Myocyte (in vitro differentiated cells): ENCODE measurements at places on chromosomes 7 and 10. TPM values are rescaled to one million over a fixed set of nuclear protein-coding genes. Genes with fewer than 3 reads are reported as not detected.

DNA sequence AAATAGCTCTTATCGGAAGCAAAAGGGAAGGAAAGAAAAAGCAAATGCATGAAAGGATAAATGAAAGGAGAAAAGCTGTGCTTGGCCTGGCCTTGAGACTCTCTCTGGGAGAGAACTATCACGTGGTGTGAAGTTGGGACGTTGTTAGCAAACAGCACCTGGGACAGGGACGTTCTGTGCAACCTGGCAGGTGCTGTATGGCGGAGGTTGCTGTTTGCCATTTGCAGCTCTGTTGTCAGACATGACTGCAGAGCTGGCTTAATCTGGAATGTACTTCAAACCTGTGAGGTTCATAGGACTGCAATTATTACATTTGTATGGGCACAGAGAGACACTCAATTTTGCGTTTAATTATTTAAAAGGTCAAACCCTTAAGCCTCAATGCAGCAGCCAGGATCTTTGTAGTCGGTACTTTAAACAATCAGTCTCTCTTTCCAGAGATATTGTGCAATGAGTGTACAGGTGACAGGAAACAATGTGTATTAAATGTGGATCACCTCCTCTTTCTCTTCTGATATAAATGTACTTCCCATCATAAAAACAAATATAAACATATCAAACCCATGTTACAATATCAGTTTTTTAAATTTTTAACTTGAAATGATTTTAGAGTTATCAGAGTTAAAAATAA lies 800.5 kb upstream of the KCND2 start:
- DNase-seq: no peak

GRCh38 chr7:114943953-114944744 lies 22.3 kb downstream of the MDFIC start:
- peak; percentile 70 for DNase-seq

GRCh38 chr7:19118636-19119371 lies 1.4 kb upstream of the TWIST1 start:
- no peak for DNase-seq

DNA sequence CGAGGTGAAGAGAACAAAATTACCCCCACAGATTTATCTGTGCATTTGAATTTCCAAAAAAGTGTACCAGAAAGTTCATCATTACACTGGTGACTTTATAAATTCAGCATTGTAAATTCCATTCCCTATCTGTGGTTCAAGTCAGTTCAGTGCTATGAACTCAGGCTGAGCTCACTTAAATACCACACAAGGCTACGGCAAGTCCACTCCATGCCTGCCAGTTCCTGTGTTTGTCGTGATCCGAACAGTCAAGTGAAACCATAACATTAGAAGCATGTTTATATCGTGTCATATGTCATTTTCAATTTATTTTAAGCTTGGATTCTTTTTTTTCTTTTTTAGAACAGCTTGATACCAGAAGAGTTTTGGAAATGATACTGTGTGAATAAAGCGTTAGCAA lies 14.8 kb downstream of the MBL2 start:
- no peak for DNase-seq

GRCh38 chr7:114703677-114704076 lies 218.2 kb upstream of the MDFIC start:
- DNase-seq: peak; percentile 25

GRCh38 chr10:109920016-109920415 lies 3.3 kb downstream of the XPNPEP1 start:
- DNase-seq: no peak

GRCh38 chr10:87503886-87504285 lies 807 bp upstream of the MINPP1 start:
- peak; percentile 16 for DNase-seq

GRCh38 chr10:72254813-72255568 lies 18.7 kb upstream of the DDIT4 start:
- DNase-seq: peak; percentile 72

DNA sequence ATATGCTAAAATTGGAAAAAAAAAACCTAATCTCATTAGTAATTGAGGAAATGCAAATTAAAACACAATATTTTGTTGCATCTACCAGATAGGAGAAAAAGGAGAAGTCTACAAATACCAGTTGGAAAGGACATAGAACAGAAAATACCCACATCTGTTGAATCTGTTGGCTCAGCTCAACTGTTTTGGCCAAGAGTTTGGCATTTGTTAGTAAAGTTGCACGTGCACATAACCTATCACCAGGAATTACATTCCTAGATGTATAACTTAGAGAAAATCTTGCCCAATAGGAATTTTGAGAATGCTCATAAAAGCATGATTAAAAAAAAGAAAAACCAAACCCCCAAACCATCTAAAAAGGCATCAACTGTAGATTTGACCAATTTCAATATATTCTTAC lies 282.1 kb upstream of the BMPER start:
- DNase-seq: peak; percentile 43

- DNase-seq: no peak
Observed at GRCh38 chr10:69272624-69273023, 5.7 kb upstream of the HK1 start.

DNA sequence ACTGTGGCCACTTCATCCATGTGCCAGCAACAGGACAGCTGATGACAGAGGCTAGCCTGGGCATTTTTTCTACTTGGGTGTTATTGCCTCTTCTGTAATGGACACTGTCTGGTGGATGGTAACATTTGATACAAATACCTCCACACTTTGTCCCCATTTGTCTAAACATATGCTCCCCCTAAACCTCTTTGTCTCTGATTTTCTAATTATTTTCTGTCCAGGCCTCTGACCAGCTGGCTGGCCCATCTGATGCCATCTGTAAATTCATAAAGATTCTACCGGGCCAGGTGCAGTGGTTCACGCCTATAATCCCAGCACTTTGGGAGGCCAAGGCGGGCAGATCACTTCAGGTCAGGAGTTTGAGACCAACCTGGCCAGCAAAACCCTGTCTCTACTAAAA lies 84.7 kb upstream of the IFRD1 start:
- no peak for DNase-seq

GRCh38 chr7:121078701-121079227 lies 90.3 kb downstream of the CPED1 start:
- DNase-seq: no peak

- DNase-seq: no peak
Observed at GRCh38 chr7:22921386-22922086, 92.4 kb downstream of the HYCC1 start.

- DNase-seq: no peak
Observed at GRCh38 chr10:50221470-50221869, 29.8 kb downstream of the ASAH2 start.

- DNase-seq: peak; percentile 100
Observed at GRCh38 chr7:51019191-51019844, 236.6 kb upstream of the GRB10 start.

DNA sequence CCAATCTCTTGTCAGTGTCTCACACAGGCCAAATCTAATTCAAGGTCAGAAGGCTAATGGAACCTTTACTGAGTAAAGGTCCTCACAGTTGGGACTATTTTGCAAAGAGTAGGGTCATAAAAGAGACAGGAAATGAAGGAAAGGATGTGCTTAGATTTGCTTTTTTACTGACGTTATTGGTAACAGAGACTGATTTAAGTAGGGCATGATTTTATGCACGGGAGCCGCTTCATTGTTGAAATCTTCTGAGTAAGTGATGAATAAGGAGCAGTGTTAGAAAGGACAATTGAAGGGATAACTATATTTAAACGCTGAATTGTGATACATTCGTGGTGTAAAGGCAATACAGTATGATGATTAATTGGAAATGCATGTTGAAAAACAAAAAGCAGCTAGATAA lies 261.5 kb downstream of the MALRD1 start:
- DNase-seq: no peak

DNA sequence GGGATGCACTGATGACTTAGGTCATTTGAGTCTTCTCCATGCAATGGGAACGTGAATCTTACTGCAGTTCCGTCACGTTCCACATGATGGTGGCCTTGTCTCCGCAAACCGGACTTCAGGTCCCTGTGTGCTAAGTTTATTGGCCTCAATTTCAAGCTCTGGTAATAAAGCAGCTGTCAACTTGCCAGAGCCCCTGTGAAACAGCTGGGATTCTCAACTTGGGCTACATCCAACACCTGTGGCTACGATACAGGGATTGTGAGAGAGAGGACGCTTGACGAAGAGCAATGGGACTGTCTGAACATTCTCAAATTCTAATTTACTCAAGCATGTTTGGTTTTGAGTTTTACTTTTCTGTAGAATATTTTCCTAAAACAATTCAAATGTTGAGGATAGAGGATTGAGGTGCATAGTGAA lies 174.2 kb downstream of the PTN start:
- DNase-seq: peak; percentile 99

DNA sequence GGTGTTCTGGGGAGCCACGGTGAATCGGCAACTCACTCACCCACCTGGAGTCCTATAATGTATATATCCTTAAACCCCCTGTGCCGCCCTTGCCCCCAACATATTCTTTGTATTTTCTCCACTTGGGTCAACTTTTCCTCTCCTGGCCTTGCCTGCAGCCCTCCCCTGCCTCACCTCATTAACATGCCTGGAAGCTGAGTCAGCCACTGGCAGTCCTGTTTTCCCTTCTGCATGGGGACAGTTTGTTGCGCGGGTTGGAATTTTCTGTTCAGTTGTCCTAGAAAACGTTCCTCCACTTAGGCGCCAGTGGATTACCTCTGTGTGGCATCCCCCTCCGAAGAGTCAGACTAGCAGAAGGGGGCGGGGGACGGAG lies 97.4 kb downstream of the C10orf105 start:
- DNase-seq: peak; percentile 45

- DNase-seq: no peak
Observed at GRCh38 chr7:2908103-2908683, 64.1 kb upstream of the GNA12 start.

DNA sequence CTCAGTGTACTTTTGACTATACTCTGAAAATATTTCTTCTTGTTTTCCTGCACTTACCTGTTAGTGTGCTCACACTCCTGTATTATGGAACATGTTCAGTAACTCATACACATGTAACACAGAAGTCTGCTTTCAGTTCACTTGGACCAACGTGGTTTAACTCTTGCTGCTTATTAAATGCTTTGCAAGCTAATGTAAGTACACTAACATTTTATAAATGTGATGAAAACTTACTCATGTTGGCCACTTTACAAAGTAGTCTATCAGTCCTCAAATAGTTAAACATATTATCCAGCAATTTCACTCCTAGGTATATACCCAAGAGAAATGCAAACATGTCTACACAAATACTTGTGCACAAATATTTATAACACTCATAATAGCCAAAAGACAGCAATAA lies 98.4 kb downstream of the UBE2H start:
- DNase-seq: no peak

DNA sequence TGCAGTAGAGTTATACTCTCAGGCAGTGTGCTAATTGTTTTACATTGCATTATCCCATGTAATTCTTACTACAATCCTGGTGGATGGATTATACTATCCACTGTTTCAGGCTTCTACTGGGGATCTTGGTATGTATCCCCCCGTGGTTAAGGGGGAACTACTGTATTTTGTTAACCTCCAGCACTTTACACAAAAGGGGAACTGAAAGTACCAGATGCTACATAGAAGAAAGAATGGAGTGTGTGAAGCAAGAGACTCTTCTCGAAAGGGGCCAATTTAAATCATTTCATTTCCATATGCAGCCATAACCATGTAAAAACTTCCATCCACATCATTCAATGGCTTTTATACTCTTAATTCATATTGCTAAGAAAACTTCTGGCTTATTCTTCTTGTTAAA lies 69.4 kb downstream of the C1GALT1 start:
- DNase-seq: no peak

GRCh38 chr10:70797840-70798239 lies 12.7 kb upstream of the TBATA start:
- DNase-seq: no peak

GRCh38 chr10:19412531-19412930 lies 363.9 kb downstream of the MALRD1 start:
- peak; percentile 17 for DNase-seq

DNA sequence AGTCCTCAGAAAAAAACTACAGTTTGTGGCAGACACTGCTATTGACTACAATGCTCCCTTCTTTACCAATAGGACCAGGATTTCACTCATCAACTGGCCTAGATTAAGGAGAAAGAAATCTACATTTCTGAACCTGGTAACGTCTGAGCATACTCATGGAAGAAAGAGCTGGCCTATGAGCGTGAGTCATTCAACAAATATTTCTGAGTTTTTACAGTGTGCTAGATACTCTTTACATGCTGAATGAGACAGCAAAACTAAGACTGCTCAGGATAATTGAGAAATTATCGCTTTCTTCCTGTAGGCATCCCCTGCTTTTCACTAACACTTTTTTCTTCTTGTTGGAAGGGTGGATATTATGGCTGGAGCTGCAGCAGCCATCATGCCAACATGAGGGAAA lies 609.7 kb downstream of the TNS3 start:
- DNase-seq: no peak

DNA sequence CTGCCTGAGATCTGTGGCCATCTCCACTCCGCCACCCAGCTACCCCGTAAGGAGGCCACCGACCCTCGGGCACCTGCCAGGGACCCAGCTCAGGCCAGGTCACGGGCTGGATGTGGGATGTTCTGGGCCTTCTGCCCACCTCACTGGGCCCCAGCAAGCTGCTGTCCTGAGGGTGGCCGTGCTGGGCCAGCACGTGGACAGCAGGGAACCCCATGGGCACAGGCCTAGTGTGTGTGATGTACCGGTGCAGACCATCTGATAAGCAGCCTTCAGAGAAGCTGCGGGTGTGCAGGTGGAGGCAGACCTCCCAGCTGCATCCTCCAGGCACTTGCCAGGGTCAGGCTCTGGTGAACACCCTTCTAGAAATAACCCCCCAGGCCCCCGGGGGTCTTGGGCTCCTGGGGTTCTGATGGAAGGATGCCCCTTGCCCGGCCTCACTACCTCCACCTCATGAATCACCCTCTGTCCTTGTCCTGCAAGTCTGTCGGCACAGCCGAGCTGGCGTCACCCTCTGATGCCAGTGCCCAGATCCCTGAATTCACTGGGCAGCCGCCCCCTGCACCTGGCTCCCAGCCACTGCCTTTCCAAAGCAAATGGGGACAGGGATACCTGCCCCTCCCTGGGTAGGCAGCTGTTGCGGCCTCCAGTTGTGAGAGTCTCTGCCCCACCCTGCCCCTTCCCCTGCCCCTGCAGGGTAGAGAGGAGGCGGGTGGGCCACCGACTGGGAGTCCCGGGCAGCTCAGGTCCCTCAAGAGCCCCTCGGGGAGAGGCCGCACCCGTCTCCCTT lies 139.8 kb downstream of the FAM53B start:
- DNase-seq: no peak

DNA sequence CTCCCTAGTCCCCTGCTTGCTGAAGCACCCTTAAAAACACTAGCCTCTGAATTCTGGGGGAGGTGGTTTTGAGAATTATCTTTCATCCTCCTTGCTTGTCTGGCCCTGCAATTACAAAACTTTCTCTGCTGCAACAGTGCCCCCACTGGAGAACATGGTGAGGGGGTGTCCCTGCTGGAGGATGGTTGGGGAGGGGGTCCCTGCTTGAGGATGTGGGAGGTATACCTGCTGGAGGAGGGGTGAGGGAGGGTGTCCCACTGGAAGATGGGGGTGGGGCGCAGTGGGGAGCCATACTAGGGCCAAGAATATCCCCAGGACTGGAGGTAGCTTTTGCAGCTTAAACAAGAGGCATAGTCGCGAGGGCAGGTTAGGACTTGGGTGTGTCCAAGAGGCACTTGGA lies 3.2 kb upstream of the POLM start:
- no peak for DNase-seq

The SLC26A4 gene
- total RNA-seq: 3.1 and 7.3 TPM in 2 replicates

The SFTPD gene
- total RNA-seq: not detected in 2 replicates

The CHCHD3 gene
- 81.0 and 133 TPM in 2 replicates for total RNA-seq

The RPEL1 gene
- 0.21 TPM in 1 of 2 replicates, not detected in the other for total RNA-seq

The FAM221A gene
- total RNA-seq: 1.8 and 2.9 TPM in 2 replicates

The CFAP69 gene
- 2.0 and 2.5 TPM in 2 replicates for total RNA-seq
